GM06990 (cell line): ENCODE measurements at places on chromosomes 1 and 21.

DNA sequence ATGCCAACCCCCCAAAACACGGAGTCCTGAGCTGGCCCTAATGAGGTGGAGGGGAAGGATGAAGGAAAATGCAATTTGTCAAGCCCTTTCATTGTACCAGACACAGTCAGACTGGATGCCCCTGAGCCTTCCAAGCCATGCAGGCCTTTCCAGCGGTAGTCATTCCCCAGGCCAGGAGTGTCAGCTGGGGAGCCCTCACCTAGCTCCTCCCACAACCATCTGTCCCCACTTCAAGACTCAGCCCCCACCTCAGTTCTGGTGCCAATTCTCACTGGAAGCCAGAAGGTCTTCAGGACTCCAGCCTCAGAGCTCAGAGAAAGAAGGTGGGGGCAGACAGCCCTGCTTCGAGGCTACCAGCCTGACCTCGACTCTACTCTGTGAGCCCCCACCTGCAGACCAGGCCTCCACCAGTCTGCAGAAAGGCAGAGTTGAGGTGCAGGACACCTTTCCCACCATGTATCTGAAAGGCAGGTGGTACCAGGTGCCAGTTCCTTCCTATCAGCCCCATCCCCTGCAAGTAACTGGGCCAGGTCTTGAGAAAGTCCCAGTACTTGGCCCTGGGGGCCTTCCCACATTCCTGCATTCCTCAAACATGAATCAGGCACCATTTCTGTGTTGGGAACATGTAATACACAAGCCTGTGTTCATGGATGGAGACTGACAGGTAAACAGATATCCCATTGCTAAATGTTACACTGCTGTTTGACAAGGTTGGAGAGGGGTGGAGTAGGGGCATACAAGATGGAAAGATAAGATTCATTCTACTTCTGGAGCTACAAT is 180.6 kb upstream of the EDN2 start:
- DNase-seq = no peak

GRCh38 chr21:35424122-35424521 is 375.0 kb upstream of the RUNX1 start:
- no peak for DNase-seq

DNA sequence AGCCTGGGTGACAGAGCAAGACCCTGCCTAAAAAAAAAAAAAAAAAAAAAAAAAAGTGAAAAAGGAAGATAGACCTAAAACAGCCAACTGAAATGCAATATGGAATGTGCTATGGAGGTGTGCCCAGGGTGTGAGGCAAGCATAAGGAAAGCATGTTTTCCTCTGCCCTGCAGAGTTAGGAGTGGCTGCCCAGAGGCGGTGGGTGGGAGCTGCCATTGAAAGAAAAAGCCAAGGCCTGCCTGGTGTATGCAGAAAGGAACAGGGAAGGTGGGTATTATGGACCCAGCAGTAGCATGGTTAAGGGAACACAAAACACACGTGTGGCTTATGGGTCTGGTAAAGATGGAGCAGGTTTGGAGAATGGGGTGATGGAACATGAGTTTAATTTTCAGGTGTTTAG is 8.9 kb downstream of the CD244 start:
- DNase-seq = no peak

DNA sequence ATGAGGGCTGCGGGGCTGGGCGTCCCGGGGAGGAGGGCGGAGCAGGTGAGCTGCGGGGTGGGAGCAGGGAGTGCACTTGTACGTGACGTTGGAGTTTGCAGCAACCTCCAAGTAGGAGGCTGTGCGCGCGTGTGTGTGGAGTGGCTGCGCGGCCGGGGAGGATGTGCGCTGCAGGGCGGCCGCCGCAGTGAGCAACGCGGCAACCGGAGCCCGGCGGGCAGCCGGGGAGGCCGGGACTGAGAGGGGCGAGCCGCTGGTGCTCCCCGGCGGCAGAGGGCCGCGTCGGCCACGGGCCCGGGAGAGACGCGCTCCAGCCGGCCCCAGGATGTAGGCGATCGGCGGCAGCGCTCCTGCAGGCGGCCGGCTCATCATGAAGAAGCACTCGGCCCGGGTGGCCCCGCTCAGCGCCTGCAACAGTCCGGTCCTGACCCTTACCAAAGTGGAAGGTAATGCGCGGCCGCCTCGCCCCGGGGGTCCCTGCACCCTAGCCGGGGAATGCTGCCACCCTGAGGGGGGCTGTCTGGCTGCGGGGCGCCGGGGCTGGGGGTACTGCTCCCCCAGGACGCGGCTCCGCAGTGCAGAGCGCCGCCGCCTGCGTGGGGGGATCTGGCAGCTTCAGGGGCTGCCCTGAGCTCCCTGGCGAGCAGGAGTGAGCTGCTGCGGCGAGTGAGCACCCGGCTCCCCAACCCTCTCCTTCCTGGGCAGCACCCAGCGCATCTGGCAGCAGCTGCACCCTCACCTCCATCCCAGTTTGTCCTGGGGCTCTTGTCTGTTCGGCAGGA is 158.9 kb upstream of the COA6 start:
- peak; percentile 63 for DNase-seq

GRCh38 chr21:33230545-33231324 is 997 bp downstream of the IFNAR2 start:
- peak; percentile 81 for DNase-seq

DNA sequence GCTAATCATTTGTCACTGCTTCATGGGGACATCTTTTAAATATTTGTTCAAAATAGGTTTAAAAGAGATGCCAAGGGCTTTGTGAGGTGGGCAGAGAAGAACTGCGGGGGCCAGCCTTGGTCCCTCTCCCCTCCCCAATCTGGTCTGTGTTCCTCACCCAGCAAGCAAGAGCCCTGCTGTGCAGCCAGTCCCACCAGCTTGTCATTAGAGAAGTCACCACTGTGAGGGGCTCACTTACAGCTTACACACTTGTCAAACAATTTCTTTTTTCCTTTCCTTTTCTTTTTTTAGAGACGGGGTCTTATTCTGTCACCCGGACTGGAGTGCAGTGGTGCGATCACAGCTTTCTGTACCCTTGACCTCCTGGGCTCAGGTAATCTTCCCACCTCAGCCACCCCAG is 10.4 kb upstream of the CDK18 start:
- no peak for DNase-seq

- DNase-seq = no peak
Observed at GRCh38 chr1:241591317-241591716, 48.9 kb downstream of the CHML start.

DNA sequence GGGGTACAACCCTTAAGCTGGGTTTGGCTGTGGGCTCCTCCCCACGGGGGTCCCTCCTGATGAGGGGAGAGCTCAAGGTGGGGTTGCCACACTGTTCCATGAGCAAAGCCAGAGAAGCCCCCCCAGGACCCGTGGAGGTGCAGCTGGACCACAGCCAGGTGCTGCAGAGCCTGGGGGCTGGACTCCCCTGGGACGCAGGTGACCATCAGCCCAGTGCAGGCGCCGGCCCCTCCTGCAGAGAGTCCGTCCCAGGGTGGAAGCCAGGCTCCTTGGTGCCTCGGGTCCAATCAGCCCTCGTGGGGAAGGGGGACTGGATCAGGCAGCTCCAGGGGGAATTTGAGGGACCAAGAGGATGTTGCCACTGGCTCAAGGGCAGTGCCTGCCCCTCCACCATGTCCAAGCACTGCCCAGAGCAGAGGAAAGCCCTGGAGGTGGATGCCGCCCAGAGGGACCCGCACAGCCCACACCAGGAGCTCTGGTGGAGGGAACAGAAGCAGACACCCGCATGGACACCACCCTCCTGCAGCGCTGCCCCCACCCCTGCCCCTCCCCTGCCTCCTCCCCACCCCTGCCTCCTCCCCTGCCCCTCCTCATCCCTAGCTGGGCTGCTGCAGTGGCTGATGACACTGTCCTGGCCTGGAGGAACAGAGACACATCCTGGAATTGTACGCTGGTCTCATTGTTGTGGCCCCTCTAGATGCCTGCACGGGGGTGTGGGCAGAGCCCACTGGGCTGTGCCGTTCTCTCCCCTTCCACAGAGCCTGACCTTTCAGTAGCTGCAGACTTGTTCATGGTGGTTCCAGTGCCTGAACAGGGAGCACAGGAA is 30.8 kb upstream of the COL18A1 start:
- no peak for DNase-seq

DNA sequence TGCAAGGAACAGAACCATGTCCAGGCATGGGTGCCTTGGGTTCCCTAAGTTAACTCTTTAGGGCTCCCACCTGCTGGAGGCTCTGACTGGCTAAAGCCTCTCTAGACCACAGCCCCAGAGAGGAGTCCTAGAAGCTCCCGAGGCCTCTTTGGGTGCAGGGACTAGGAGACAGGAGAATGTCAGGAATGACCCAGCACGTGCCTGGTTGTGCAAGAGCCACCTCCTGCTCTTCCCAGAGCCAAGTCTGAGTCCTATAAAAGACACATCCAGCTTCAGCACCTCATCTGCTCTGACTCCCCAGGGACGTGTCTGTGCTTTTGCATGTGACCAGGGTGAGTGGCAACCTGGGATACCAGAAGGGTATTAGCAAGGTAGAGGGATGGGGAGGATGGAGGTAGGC is at the start of gene LCE2D:
LCE2D (plus strand) TSS at position 283 of the 400 bp plus-strand sequence. CDS start 726 bp downstream, outside the sequence.
- DNase-seq = no peak

- DNase-seq = peak; percentile 26
Observed at GRCh38 chr1:207959141-207959825, 48.4 kb upstream of the CD34 start.

DNA sequence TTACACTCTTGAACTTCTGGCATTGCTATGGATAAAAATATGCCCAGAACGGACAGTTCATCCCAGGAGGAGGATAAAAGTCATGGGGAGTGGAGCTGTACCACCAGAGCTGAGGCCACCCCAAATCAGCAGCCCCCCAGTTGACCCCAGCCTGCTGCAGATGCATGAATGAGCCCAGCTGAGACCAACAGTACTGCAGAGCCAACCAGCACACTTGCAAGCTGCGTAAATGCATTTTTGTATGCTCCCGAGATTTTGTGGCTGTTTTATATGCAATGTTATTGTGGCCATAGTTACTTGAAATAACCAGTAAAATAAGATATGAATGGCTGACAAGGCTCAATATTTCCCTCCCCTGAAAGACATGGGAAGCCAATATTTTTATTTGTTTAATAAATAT is 264.6 kb downstream of the DUSP10 start:
- no peak for DNase-seq

DNA sequence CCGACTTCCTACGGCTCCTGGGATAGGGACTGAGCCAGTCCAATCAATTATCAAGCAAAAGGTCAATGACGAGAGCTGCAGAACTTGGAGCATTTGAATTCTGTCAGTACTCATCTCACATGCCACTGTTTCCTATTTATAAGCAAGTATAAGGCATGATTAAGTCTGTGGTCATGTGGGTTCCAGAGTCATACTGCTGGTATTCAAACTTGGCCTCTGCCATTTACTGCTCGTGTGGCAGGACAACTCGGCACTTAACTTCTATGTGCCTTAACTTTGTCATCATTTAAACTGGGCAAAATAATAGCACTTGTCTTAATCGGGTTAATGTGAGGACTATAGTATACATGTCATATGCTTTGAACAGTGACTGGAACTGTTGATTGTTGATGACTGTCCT is 44.9 kb upstream of the TNFSF18 start:
- DNase-seq = no peak

- DNase-seq = no peak
Observed at GRCh38 chr1:20237646-20238045, 51.3 kb upstream of the PLA2G2C start.

DNA sequence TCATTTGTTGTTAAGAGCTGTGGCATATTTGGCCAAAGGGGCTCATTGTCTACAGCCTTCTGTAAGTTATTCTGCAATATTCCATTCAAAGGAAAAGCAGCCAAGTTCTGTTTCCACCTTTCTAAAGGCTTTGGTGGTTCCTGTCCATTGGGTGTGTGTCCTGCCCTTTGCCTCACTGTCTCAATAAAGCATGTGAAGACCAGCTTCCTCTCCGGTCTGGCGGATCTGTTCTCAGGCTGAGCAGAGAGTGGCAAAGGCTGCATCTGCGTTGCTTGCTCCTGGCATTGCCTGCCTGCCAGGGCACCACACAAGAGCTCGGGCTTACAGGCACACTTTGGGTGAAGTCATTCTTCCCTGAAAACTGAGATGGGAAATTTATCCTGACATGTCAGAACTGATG is 34.9 kb downstream of the ST6GALNAC3 start:
- no peak for DNase-seq

- no peak for DNase-seq
Observed at GRCh38 chr1:161052899-161053298, 7.1 kb upstream of the USF1 start.

GRCh38 chr1:153956997-153957715 is 1.3 kb downstream of the CRTC2 start:
- DNase-seq = no peak

DNA sequence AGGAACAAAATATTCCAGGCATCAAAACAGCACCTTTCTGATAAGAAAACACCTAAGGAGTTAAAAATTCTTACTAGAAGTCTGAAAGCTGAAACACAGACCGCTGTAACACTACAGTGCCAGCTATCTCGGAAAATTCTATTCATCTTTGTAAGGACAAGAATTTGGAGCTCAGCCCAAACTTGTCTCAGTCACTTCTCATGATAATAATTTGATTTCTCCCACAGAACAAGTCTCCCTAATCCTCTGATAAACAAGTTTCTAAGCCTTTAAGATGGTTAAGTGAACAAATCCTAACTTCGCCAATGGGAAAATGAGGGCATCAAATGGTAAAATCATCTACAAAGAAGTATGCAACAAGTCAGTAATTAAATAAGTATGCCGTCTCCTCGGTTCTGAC is 59.9 kb downstream of the SIPA1L2 start:
- DNase-seq = no peak

DNA sequence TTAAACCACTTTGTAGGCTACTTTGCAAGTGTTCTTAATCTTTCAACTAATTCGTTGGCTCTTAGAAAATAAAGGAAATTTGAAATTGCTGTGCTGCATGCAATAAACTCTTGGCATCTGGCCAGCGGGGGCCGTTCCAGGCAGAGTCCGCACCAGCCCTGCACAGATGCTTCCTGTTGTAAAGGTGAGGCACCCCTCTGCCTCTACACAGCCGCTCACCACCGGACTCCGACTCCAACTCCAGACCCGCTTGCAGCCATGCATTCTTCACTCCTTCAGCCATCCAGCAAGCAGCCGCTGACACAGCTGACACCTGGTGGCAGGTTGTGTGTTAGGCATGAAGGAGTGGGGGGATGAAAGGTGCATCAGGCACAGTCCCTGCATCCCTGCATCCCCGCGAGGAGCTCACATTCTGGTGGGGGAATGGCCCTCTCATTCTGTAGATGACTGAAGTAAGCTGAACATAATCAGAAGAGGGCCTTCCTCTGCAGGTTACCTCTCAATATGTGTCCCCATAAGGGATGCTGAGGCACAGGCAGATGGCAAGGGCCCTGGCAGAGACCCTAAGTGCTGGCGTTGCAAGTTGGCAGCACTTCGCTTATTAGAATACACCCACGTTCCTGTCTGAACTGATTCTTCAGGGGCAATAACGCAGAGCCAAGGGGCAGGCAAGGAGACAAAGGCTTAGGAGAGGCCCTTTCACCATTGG is 56.8 kb downstream of the GLIS1 start:
- DNase-seq = no peak

- DNase-seq = no peak
Observed at GRCh38 chr1:175678471-175678870, 64.9 kb downstream of the TNR start.

DNA sequence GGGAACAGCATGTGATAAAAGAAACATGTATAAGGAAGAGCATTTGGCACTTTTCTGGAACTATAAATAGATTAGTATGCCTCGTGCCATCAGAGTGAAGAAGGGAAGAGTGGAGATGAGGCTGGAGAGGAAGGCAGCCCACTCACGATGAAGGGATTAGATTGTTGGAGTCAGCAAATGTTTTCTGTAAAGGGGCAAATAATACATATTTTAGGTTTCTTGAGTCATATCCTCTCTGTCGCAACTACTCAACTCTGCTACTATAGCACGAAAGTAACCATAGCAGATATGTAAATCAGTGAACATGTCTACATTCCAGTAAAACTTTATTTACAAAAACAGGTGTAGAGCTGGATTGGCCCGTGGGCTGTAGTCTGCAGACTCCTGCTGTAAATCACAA is 147.8 kb downstream of the TENT5C start:
- no peak for DNase-seq

- DNase-seq = no peak
Observed at GRCh38 chr1:18654599-18654998, 24.0 kb downstream of the PAX7 start.
